ENCODE measurements at places on chromosomes 13 and 19. TPM values are rescaled to one million over a fixed set of nuclear protein-coding genes. Genes with fewer than 3 reads are reported as not detected.

ADGRE3 gene
- not detected for total RNA-seq

OBI1 gene
- total RNA-seq = 14.9 TPM

COL5A3 gene
- 12.4 TPM for total RNA-seq

FAM124A gene
- total RNA-seq = 5.0 TPM

ADM5 gene
- total RNA-seq = 4.1 TPM

OLFM4 gene
- 0.47 TPM for total RNA-seq

ATP4A gene
- total RNA-seq = not detected

PDCD5 gene
- total RNA-seq = 71.8 TPM

WDR18 gene
- 36.6 TPM for total RNA-seq

LILRB1 gene
- 2.7 TPM for total RNA-seq

GRCh38 chr19:1591421-1592023 is 1.1 kb downstream of the MBD3 start:
- DNase-seq = no peak

DNA sequence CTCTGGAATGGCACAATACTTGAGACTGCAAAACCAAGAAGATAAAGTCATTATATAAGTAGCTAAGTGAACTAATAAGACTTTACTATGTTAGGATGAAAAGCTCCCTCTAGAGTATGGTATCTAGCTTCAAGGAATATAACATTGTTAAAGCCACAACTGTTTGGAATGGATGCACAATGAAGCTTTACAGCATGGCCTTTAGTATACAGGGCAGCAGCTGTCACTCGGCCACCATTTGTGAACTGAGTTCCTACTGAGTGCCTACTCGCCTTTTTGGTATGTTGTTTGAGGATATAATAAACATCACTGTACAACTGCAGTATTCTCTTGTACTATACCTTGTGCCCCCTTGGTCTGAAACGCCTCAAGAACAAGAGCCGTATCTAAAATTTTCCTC is 6.8 kb downstream of the ALG5 start:
- DNase-seq = no peak

DNA sequence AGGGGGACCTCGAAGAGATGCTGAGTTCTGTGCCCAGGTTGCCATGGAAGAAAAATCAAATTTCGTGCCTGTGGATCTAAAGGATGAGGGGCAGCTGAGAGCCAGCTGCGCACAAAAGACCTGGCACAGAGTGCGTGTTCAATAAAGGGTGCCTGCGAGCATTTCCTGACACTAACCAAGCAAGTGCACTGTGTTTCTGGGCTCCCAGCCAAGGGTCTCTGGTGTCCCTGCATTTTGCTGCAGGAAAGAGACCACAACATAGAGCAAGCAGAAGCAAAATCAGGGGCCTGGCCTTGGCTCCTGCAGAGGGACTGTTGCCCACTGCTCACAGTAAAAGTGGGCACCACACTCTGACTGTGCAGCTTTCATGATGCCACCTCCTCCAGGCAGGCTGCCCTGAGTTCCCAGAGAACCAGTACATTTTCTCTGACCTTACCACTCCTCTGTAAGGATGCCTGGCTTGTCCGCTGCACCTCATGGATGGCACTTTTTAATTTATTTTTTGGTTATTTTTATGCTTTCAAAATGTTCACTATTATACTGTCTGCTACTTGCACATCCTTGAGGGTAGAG is 70.8 kb upstream of the GPR12 start:
- no peak for DNase-seq

- DNase-seq = no peak
These were observed 32.1 kb downstream of the SBNO2 start for GRCh38 chr19:1141944-1142343.

GRCh38 chr13:22064854-22065620 is 394.2 kb downstream of the FGF9 start:
- DNase-seq = no peak

GRCh38 chr19:33441828-33442227 is 68.3 kb downstream of the CEBPG start:
- no peak for DNase-seq

- DNase-seq = no peak
These were observed 4.7 kb upstream of the POMP start for GRCh38 chr13:28654276-28654675.

- no peak for DNase-seq
These were observed 58.6 kb upstream of the WDFY2 start for GRCh38 chr13:51525567-51526167.

DNA sequence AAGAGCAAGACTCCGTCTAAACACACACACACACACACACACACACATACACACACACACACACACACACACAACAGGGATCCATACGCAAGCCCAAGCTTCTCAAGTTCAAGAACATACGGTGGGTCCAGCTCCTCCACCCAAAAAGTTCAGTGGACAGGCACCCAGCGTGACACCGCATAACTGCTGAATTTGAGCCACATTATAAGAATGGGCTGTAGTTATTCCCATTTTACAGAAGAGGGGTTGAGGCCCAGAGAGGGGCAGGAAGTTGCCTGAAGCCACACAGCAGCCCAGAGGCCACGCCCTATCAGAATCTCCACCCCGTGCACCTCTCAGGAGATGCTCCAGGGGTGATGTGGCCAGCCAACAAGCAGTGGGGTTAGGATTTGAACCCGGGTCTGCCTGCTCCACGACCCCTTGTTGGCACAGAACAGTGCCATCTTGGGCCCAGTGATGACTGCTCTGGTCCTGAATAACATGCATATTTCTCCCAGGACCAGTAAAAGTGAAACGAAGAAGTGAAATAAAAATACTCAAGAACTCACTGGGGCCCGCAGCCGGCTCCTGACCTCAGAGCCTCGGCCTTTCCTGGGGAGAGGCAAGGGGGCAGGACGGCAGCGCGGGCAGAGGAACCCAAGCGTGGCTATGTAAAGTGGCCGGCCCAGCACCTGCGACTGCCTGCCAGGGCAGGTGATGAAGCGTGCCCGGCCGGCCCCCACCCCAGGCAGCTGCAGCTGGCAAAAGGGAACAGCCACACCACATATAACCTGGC is 61.9 kb downstream of the AP1M1 start:
- DNase-seq = no peak

DNA sequence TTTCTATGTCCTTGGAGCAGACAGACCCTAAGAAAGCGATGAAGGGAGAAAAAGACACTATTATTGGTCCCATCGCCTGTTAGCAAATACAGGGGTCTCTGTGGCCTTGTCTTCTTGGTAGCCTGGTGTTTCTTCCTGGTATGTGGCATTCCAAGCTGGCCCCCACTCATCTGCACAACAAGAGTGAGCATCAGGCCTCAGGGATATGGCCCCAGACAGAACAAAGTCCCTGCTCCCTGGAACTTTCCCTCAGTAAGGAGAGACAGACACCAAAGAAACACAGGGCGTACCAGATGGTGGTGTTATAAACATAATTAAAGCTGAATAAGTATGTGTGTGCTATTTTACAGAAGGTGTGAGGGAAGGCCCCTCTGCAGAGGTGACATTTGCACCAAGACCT is 48.2 kb upstream of the KPNA3 start:
- no peak for DNase-seq

- no peak for DNase-seq
These were observed 66.3 kb downstream of the MAP4K1 start for GRCh38 chr19:38551450-38551813.

DNA sequence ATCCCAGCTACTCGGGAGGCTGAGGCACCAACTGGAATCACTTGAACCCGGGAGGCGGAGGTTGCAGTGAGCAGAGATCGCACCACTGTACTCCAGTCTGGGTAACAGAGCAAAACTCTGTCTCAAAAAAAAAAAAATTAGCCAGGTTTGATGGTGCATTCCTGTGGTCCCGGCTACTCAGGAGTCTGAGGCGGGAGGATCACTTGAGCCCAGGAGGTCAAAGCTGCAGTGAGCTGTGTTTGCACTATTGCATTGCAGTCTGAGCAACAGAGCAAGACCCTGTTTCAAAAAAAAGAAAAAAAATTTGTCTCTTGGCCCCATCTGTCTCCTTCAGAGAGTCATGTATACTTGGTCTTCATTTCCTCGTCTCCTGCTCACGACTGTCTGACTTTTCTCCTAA is 1.6 kb downstream of the CCDC97 start:
- no peak for DNase-seq

- no peak for DNase-seq
These were observed 5.6 kb upstream of the PRKD2 start for GRCh38 chr19:46722421-46723022.

DNA sequence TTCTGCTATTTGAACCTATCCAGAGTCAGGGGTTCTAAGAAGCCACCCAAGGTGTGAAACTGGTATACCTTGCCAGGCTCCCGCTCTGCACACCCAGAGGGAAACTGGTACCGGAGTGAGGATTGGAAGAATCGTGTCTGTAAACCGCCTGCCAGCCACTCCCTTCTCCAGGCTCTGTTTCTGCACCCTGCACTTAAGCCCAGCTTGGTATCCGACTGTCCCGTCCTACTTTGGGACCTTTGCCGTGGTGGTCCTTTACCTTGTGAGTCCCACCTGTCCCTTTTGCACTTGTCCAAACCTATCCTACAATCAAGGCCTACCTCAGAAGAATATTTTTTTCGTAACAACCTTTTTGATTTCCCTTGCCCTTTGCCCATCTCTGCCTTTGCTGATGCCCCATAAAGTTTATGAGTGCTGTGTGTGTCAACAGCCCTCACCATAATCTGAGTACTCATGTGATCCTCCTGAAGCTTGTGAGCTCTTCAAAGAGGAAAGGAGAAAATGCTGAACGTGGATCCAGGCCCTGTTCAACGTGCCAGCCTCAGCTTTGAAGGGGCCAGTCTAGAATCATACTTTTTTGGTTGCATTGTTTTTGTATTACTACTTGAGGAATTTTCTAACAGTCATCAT is 44.7 kb downstream of the GARRE1 start:
- DNase-seq = no peak

DNA sequence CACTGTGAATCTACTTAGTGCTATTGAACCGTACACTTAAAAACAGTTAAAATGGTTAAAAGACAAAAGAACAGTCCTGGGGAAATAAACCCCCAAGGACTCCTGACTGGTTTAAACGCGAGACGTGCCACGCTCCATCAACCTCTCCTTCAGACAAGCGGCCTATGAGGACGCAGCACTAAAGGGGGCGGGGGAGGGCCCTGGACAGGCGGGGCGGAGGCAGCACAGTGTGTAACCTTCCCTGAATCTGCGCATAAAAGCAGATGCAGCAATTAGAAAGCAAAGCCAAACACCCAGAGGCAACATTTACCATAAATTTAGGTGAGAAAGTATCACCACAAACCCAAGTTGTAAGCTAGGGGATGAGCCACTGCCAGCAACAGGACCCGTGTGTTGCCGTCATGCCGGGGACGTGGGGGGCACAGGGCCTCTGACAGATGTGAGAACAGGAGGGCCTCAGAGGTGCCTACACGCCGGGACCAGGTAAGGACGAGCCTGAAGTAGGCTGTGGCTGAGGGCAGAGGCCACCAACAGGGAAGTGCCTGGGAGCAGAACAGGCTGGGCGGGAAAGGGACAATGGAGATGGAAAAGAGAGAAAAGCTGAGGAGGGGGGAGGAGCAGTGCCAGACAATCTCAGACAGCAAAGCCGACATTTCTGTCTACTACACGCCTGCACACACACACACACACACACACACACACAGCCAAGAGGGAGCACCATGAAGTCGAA is 15.3 kb upstream of the ADPRHL1 start:
- DNase-seq = no peak

DNA sequence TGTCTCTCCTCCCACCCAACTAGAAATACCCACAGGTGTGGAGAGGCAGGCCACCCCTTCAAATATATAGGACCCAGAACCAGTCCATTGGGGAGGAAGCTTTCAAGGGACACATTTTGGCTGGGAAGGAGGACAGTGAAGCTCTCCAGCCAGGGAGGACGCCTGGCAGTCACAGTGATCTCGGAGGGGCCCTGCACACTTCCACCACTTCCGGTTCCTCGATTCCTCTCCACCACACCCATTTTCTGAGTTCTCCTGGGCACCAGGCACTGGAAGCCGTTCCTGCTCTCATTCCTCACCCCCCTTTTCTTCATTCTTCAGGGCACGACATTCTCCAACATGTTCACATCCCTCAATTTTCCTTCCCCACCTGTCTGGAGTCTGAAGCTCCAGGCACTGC is 30.4 kb upstream of the CEACAM21 start:
- DNase-seq = no peak

DNA sequence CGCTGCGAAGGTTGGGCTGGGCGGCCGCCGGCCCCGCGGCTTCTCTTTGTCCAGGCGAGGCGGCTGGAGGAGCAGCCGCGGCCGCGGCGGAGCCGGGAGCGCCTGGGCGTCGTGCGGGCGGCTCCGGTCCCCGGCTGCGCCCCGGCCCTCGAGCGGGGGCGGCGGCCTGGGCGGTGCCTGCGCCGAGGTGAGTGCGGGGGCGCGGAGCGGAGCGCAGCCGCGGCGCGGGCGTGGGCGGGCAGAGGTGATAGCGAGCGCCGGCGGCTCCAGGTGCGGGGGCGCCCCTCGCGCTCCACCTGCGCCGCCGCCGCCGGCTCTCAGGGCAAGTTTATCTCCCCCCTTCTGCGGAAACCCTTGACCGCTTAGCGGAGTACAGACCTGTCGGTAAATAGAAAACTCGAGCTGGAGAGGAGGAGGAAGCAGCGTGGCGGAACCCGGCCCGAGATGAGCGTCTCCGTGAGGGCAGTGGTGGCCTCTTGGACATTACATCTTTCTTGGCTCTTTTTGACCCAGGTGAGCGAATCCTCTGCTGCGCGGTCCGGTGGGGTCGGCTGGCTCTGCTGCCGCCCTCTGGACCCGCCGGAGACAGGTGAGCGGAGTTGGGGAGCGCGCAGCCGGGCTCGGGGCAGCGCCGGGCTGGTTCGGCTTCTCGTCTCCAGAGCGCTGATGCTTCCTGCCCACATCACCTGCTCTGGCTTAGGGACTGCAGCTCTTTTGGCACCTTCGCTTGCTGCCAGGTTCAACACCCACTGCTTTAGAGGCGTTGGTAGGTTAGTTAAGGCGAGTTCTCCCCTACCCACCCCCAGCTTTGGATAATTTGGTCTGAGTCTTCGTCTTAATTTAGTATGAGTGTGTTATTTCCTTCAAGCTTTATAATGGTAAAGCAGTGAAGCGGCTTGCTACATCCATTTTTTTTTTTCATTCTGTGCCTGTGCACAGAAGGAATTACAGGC is at the start of gene MTUS2:
Gene MTUS2 (plus strand): TSS at position 241 of the 953 bp plus-strand sequence.
- no peak for DNase-seq

GRCh38 chr13:98622931-98623331 is 46.0 kb upstream of the STK24 start:
- no peak for DNase-seq

GRCh38 chr19:13054626-13055212 is 47.9 kb downstream of the LYL1 start:
- no peak for DNase-seq

GRCh38 chr13:98533912-98534311 is 43.0 kb downstream of the STK24 start:
- no peak for DNase-seq
